ENCODE measurements at places on chromosomes 5 and 9. TPM values are rescaled to one million over a fixed set of nuclear protein-coding genes. Genes with fewer than 3 reads are reported as not detected.

- DNase-seq: no peak
These were observed 17.9 kb downstream of the FGD3 start for GRCh38 chr9:92965061-92965758.

Gene BNC2
- total RNA-seq: 41.6 TPM

GRCh38 chr5:85484982-85485574 is 1100.4 kb upstream of the EDIL3 start:
- DNase-seq: no peak

- DNase-seq: peak; percentile 94
These were observed 140.1 kb downstream of the FGF1 start for GRCh38 chr5:142545650-142546322.

Gene BTNL3
- total RNA-seq: not detected

Gene ADGRD2
- not detected for total RNA-seq

Gene GABRG2
- total RNA-seq: under 0.01 TPM

- DNase-seq: no peak
These were observed 14.4 kb downstream of the VDAC1 start for GRCh38 chr5:133990396-133990795.

DNA sequence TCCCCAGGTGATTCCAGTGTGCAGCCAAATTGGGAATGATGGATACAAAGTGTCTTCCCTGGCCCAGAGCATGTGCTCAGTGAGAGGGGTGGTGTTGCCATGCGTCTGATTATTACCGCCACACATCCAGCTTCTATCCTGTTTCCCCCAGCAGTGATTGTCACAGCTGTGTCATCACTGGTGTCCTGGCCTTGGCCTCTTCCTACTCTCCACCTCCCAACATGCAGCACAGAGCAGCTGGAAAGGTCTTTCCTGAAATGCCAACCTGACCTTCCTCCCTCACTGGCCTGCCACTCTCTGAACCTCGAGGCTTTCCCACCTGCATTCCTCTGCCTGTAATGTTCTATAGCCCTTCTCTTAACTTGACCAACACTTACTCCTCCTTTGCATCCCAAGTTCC is 60.0 kb downstream of the TMOD1 start:
- no peak for DNase-seq

GRCh38 chr5:73818357-73818756 is 192.4 kb downstream of the ARHGEF28 start:
- no peak for DNase-seq

DNA sequence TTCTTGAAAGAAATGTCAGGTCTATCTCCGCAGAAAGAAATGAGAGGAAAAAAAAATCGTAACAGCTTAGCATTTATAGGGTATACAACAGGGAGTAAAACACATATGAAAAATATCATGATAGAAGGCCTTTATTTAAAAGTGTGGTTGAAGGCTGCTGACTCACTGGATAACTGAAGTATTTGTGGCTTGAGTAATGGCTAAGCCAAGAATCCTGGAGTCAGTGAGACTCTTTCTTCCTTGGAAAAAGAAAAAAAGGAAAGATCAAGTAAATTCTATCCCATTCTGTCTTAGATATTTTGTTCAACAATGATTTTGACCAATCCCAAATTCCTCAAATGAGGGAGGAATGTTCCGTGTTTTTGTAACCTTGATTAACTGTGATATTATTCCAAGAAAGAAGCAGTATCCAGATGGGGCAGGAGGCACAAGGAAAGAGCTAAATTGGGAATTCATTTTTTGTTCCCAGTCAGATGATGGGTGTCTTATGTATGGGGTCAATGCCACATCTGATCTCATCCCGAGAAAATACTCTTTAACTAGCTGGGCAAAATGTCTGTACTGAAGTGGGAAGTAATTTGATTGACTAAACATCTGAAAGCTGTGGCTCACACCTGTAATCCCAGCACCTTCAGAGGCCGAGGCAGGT is 64.3 kb upstream of the MYO10 start:
- peak; percentile 95 for DNase-seq

- DNase-seq: peak; percentile 90
These were observed 87.3 kb upstream of the SLC44A1 start for GRCh38 chr9:105157171-105157583.

DNA sequence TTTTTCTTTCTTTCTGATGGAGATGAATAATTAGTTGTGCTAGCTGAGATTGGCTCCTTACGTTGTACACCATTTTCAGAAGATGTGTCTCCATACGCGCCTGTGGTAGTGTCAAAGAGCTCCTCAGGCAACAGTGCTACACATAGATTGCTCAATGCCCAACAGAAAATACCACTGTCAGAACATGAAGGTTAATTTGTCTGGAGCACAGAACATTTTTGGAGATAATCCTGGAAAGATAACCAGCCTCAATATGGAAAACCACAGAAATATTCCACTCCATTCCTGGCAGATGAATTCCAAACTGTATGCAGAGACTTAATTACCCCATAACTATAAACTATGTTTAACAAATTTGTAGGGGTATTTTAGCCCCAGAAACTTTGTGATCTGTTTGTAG is 233.6 kb downstream of the MARCHF11 start:
- DNase-seq: peak; percentile 72

DNA sequence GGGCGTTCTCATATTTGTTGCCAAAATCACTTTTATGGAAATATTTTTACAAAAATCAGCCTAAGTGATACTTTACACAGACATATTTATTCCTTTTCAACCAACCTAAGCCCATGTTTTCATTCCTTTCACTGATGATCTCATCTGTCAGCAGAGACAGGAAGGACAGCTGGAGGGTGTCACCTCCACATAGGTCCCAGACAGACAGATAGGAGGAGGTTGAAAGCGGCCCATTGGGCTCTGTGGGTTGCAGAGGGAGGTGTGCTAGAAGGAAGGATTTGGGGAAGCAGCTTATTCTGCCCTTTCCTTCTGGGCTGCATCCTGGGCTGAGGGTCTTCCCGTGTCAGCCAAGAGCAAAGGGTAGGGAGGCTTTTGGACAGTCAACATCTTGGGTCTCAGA is 26.0 kb upstream of the SEMA4D start:
- peak; percentile 5 for DNase-seq

- peak; percentile 31 for DNase-seq
These were observed 35.3 kb upstream of the CLPTM1L start for GRCh38 chr5:1380011-1380817.
